Suprapubic skin (tissue), 4 donors: ENCODE measurements at places on chromosomes 11 and 22. TPM values are rescaled to one million over a fixed set of nuclear protein-coding genes. Genes with fewer than 3 reads are reported as not detected.

- no peak for DNase-seq
These were observed 419.2 kb downstream of the TENM4 start for GRCh38 chr11:79021601-79022000.

Gene LUZP2
- total RNA-seq: not detected

Gene APOBEC3H
- total RNA-seq: not detected

GRCh38 chr11:74806267-74806666 is 57.6 kb downstream of the RNF169 start:
- DNase-seq: no peak
